ENCODE measurements at places on chromosomes 5 and 9. TPM values are rescaled to one million over a fixed set of nuclear protein-coding genes. Genes with fewer than 3 reads are reported as not detected.
A peak's percentile ranks its signal among the peaks of the same experiment; 100 is the strongest.

HSPB3 gene
- not detected for total RNA-seq

- H3K27me3 ChIP-seq: no peaks in the 10 kb centered on the region
- DNase-seq: no peak
- H3K27ac ChIP-seq: no peak overlapping the region
- H3K4me1 ChIP-seq: no peaks in the 10 kb centered on the region
- H3K4me3 ChIP-seq: no peak overlapping the region
These were observed 19.8 kb upstream of the MTX3 start for GRCh38 chr5:80010754-80011392.

GRCh38 chr9:109036744-109037680 lies 23.7 kb upstream of the CTNNAL1 start:
- H3K4me3 ChIP-seq: no peak overlapping the region
- H3K36me3 ChIP-seq: peaks cover 9% of the 10 kb centered on the region
- no peaks in the 10 kb centered on the region for H3K4me1 ChIP-seq
- H3K27ac ChIP-seq: no peak overlapping the region

GRCh38 chr5:175800656-175801081 lies 70.7 kb upstream of the CPLX2 start:
- DNase-seq: no peak
- no peak overlapping the region for H3K27ac ChIP-seq
- no peak overlapping the region for H3K4me3 ChIP-seq
- no peaks in the 10 kb centered on the region for H3K36me3 ChIP-seq
- H3K27me3 ChIP-seq: peaks cover 23% of the 10 kb centered on the region

GRCh38 chr9:6910032-6910431 lies 152.3 kb downstream of the KDM4C start:
- H3K27me3 ChIP-seq: no peaks in the 10 kb centered on the region
- no peak for DNase-seq
- H3K27ac ChIP-seq: no peak overlapping the region

DNA sequence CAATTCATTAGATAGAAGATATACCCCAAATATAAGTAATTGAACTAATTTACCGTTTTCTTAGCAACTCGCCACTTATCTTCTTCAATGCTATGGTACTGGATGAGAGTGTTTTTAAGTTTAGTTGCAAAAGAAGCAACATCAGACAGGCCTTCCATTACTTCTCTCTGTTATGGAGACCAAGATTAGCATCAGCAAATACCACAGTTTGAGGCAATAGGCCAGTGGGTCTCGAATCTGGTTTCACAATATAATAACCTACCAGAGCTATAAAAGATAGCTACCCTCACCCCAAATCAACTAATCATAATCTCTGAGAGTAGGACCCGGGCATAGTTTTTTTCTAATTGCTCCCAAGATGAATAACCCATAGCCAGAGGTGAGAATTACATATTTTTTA lies 5.1 kb downstream of the STARD4 start:
- no peak overlapping the region for H3K4me3 ChIP-seq
- H3K36me3 ChIP-seq: no peaks in the 10 kb centered on the region
- H3K27me3 ChIP-seq: no peaks in the 10 kb centered on the region
- H3K27ac ChIP-seq: no peak overlapping the region
- peaks cover 20% of the 10 kb centered on the region for H3K4me1 ChIP-seq
- no peak for DNase-seq

- no peaks in the 10 kb centered on the region for H3K27me3 ChIP-seq
- DNase-seq: no peak
- H3K27ac ChIP-seq: no peak overlapping the region
- no peaks in the 10 kb centered on the region for H3K4me1 ChIP-seq
- no peaks in the 10 kb centered on the region for H3K36me3 ChIP-seq
- no peak overlapping the region for H3K4me3 ChIP-seq
These were observed 409.9 kb downstream of the CTNND2 start for GRCh38 chr5:11494340-11494739.

GRCh38 chr9:2655411-2655901 lies 33.9 kb downstream of the VLDLR start:
- H3K36me3 ChIP-seq: no peaks in the 10 kb centered on the region
- no peak overlapping the region for H3K4me3 ChIP-seq
- H3K27ac ChIP-seq: no peak overlapping the region
- peaks cover 10% of the 10 kb centered on the region for H3K4me1 ChIP-seq
- peak; percentile 52 for DNase-seq
- no peaks in the 10 kb centered on the region for H3K27me3 ChIP-seq

GRCh38 chr5:55600497-55601203 lies 65.9 kb upstream of the PLPP1 start:
- no peaks in the 10 kb centered on the region for H3K36me3 ChIP-seq
- H3K4me3 ChIP-seq: peak overlapping the region; percentile 2
- no peak for DNase-seq
- peaks cover 13% of the 10 kb centered on the region for H3K4me1 ChIP-seq

DNA sequence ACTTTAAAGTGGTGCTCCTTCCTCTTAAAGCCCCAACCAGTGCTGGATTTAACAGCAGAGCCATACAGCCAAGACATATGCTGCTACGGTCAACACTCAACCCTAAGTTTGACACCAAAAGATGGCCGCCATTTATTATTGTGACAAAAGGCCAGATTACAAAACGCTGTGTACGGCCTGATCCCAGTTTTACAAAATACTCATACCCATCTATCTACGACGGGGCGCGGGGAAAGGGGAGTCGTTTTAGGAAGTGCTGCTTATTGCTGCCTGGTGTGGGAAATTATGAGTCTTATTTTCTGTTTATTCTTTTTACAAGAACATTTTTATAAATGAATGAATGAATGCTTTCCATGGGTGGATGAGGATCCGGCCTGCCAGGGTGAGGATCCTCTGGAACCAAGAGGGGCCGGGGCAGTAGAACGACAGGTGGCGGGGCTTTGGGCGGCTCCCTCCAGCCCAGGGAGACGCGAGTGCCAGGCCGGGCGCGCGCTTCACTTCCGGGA lies 457 bp upstream of the IDNK start:
- H3K4me3 ChIP-seq: peak overlapping the region; percentile 72
- peaks cover 18% of the 10 kb centered on the region for H3K4me1 ChIP-seq
- H3K27me3 ChIP-seq: no peaks in the 10 kb centered on the region

- no peak for DNase-seq
- H3K27me3 ChIP-seq: no peaks in the 10 kb centered on the region
- H3K4me1 ChIP-seq: peaks cover 11% of the 10 kb centered on the region
- no peak overlapping the region for H3K27ac ChIP-seq
- no peak overlapping the region for H3K4me3 ChIP-seq
These were observed 23.0 kb downstream of the SPARC start for GRCh38 chr5:151663617-151664293.

DNA sequence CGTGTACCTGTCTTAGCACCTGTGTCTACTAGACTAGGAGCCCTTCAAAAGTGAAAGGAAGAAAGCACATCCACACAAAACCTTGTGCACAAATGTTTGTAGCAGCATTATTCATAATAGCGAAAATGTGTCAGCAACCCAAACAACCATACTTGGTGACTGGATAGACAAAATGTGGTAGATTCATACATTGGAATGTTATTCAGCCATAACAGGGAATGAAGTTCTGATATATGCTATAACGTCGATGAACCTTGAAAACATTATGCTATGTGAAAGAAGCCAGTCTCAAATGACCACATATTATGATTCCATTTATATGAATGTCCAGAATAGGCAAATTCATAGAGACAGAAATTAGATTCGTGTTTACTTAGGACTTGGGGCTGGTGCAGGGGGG lies 57.8 kb upstream of the LARP1 start:
- H3K27ac ChIP-seq: no peak overlapping the region
- no peak overlapping the region for H3K4me3 ChIP-seq
- no peaks in the 10 kb centered on the region for H3K4me1 ChIP-seq
- no peak for DNase-seq

GRCh38 chr5:30832519-30832918 lies 361.0 kb upstream of the CDH6 start:
- H3K4me1 ChIP-seq: no peaks in the 10 kb centered on the region
- no peak overlapping the region for H3K4me3 ChIP-seq

GABRA6 gene
- total RNA-seq: not detected

GRCh38 chr5:66518052-66518451 lies 78.1 kb upstream of the MAST4 start:
- no peak for DNase-seq
- no peaks in the 10 kb centered on the region for H3K4me1 ChIP-seq
- H3K36me3 ChIP-seq: no peaks in the 10 kb centered on the region
- no peak overlapping the region for H3K27ac ChIP-seq

CLK4 gene
- 27.4 TPM for total RNA-seq

DNA sequence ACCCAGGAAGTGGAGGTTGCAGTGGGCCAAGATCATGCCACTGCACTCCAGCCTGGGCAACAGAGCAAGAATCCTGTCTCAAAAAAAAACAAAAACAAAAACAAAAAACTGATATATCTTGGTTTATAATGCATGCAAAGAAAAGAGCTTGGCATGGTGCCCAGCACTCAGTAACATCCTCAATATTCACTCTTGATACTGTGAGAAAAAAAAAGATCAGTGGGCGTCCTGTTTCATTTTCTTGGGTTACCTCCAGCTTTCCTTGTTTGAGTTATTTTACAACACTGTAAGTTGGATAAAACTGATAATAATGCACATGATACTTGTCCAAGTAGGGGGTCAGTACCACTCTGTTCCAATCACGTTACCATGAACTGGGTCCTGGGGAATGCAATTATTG lies 7.8 kb downstream of the PHYHD1 start:
- no peak overlapping the region for H3K27ac ChIP-seq
- DNase-seq: no peak
- no peaks in the 10 kb centered on the region for H3K36me3 ChIP-seq
- H3K4me3 ChIP-seq: no peak overlapping the region
- no peaks in the 10 kb centered on the region for H3K27me3 ChIP-seq

- DNase-seq: peak; percentile 50
- no peaks in the 10 kb centered on the region for H3K36me3 ChIP-seq
- no peaks in the 10 kb centered on the region for H3K27me3 ChIP-seq
- peak overlapping the region; percentile 82 for H3K4me3 ChIP-seq
These were observed 1.3 kb upstream of the IQGAP2 start for GRCh38 chr5:76401801-76402250.

PAM gene
- 59.8 TPM for total RNA-seq
